Hair follicle dermal papilla cell (primary cell): ENCODE measurements at places on chromosomes 2 and 18. TPM values are rescaled to one million over a fixed set of nuclear protein-coding genes. Genes with fewer than 3 reads are reported as not detected.

DTYMK gene
- 11.4 and 12.3 TPM in 2 replicates for total RNA-seq

NCKAP5 gene
- total RNA-seq = 0.49 and 0.85 TPM in 2 replicates

KIAA2012 gene
- not detected in 2 replicates for total RNA-seq

SRBD1 gene
- 18.8 and 33.4 TPM in 2 replicates for total RNA-seq

LRPPRC gene
- 40.0 and 50.1 TPM in 2 replicates for total RNA-seq

AMER3 gene
- total RNA-seq = not detected in 2 replicates

ALPI gene
- not detected in 2 replicates for total RNA-seq

FOXD4L1 gene
- 0.12 and 0.32 TPM in 2 replicates for total RNA-seq

MYO7B gene
- under 0.01 and 0.16 TPM in 2 replicates for total RNA-seq

RIT2 gene
- not detected in 2 replicates for total RNA-seq

FBXO36 gene
- 4.6 and 4.7 TPM in 2 replicates for total RNA-seq

MYCN gene
- not detected in 2 replicates for total RNA-seq

UPP2 gene
- not detected in 2 replicates for total RNA-seq
